DMS 273 treated with DMSO at 0.1 percent for 48 hours (cell line): ENCODE measurements at places on chromosomes 12 and 14.
A peak's percentile ranks its signal among the peaks of the same experiment; 100 is the strongest.

DNA sequence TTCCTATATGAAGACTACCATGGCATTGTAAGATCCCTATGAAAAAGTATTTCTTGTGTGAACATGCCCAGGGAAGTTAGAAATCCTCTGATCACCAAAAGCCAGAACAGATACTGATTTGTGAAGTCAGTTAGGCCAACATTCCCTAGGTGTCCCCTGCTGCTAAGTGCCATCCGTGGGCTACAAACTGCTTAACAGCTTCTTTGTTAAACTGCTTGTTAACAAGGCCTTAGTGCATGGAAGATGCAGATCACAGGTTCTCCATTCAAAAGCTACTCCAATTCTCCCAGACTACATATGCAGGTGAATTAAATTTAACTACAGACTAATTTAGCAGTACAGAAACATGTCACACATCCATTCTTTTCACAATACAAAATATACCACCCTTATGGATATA, 108.2 kb downstream of the PRICKLE1 start:
- DNase-seq, result no peak

DNA sequence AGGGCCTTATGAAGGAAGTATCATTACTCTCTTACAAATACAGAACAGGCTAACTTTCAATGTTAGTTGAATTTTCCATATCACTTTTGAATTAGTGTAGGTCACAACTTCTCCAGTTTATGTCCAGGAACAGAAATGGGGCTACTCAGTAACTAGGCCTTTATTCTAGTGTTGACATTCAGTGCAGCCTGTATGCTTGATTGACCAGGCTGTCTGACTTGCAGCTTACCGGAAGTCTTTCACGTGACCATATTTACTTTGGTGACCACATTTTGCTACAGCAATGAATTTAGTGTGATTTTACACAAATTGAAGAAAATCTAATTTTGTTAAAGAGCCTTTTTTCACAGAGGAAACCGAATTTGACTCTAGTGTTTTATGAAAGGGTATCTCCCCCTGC, 12.4 kb downstream of the MTERF2 start:
- DNase-seq, result no peak

GRCh38 chr12:104910196-104910840, 47.8 kb downstream of the SLC41A2 start:
- DNase-seq, result no peak

GRCh38 chr12:117441751-117442150, 80.3 kb upstream of the NOS1 start:
- DNase-seq, result peak; percentile 18

GRCh38 chr14:52299692-52300278, 14.3 kb upstream of the PTGER2 start:
- DNase-seq, result no peak

- no peak for DNase-seq
Observed at GRCh38 chr14:60212503-60213371, 36.3 kb upstream of the PPM1A start.

DNA sequence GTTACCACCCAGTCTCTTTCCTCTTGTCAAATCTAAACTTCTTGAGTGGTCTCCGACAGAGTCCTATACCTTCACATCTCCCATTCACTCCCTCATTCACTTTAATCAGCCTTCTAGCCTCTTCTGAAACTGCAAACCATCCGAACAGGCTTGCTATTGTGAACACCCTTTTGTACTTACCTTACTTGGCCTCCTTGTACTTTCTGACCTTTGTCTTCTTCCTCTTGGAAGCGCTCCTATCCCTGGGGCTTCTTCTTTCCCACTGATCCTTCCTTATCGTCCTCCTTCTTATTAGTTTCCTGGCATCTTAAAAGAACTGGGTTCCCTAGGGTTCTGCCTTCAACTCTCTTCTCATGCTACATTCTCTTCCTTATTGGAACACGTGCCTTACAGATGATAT, 76.9 kb upstream of the HIF1A start:
- DNase-seq, result no peak

GRCh38 chr12:21558100-21558679, 32.1 kb downstream of the SPX start:
- no peak for DNase-seq

DNA sequence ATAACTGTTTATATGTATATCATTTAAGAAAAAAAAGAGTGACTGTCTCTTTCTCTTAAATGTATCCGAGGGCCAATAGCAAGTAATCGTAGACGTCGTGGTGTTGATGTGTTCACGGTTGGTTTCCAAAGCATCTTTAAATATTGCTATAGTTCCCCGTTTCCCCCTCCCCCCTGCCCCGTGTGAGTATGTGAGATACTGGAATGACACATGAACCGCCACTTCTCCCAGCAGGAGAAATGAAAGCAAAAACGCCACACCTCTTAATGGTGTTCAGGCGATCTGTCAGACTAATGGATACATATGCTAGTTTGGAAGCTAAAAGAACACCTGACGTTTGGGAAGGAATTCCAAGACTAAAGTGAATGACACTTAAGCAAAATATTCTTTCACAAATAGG, 258.3 kb downstream of the FOXN3 start:
- DNase-seq, result no peak

- DNase-seq, result no peak
Observed at GRCh38 chr12:113766131-113766878, 199.8 kb downstream of the RBM19 start.

DNA sequence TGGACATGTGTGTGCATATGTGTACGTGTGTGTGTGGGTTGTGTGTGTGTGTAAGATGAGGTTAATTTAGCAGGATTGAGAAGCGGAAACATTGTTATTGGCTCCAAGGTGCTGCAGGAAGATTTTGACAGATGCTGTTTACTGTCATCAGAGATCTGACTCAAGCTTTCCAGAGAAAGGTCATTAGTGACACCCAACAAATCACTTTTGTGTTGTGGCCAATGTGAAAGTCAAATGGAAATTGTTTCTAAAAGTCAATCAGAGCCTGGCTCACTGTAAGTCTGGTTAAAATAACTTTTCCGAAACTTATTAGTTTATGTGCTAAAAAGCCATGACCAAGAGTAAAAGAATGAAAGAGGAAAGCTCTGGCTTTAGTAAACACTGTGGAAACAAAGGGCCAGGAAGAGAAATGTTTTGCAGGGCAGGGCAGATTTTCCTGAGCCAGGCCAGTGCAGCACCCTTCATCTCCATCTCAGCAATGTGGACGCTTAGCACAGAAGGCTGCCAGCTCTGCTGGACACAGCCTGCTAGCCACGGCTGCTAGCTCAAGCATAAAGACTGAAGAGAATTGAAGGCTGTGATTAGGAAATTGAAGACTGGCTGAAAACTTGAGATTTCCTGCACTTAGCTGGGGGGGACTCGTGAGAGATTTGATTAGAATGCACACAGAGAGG, 235.8 kb downstream of the NEDD1 start:
- DNase-seq, result no peak

- no peak for DNase-seq
Observed at GRCh38 chr12:53626702-53627169, 554 bp upstream of the ATF7 start.

- no peak for DNase-seq
Observed at GRCh38 chr12:124190312-124191023, 104.4 kb upstream of the RFLNA start.

GRCh38 chr14:91202234-91202974, 42.1 kb downstream of the GPR68 start:
- DNase-seq, result no peak

DNA sequence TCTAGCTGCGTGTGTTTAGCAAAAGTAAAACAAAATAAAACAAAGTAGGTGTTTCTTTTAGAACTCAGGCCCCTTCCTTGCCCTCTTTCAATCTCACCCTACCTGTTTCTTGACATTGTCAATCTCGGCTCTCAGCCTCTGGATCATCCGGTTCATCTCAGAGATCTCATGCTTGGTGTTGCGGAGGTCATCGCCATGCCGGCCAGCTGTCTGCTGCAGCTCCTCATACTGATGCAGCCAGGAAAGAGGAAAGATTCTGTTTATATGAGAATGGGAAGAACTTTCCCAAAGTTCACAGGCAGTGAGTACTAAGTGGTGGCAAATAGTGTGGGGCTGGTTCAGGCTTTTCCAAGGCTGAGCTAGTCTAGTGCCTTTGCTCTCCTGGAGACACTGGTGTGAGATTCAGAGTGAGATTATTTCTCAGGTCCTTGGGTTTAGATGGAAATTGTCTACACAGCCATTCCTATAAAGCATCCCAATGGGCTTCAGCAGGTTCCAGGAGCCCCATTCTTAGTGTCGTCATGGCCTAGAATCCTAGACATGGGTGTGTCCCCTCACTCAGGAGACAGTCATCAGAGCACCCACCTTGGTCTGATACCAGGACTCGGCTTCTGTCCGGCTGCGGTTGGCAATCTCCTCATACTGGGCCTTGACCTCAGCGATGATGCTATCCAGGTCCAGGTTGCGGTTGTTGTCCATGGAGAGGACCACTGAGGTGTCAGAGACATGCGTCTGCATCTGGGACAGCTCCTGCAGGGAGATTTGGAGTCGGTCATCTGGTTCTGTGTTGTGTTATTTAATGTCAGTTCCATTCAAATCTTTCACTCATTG, 3.0 kb downstream of the KRT5 start:
- DNase-seq, result no peak

DNA sequence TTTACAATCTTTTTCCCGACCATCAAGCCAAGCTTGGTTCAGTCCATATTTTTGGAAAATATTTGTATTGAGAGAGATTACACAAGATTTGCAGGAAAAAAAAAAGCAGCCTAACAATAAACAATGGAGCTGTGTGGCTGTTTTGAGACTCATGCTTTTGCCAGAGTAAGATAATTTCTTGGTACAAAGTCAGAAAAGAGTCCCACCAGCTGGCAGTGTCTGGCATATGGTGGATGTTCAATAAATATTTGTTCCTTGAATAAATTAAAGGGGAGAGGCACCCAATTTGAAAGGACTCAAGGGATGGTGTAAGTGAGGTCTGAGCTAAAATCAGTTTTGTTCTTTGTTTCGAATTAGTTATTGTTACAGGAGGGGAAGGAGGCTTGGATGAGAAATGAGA, 78.1 kb upstream of the RPH3A start:
- DNase-seq, result peak; percentile 14

- no peak for DNase-seq
Observed at GRCh38 chr12:61891632-61892031, 368.6 kb upstream of the USP15 start.

DNA sequence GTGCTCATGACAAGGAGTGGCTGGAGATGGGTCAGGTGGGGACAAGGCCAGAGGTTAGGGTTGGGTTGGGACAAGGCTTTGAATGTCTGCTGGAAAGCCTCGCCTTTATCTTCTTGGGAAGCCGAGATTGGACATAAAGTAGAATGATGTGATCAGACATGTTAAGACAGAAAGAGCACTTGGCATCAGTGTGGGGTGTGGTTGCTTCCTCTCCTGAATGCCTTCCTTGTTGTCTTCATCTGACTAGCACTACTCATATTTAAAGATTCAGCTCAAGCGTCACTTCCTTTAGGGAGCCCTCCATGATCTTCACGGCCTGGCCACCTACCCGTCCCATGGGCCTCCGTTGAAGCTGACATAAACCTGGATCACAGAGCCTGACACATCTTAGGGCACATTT, 14.8 kb upstream of the C12orf75 start:
- DNase-seq, result no peak

DNA sequence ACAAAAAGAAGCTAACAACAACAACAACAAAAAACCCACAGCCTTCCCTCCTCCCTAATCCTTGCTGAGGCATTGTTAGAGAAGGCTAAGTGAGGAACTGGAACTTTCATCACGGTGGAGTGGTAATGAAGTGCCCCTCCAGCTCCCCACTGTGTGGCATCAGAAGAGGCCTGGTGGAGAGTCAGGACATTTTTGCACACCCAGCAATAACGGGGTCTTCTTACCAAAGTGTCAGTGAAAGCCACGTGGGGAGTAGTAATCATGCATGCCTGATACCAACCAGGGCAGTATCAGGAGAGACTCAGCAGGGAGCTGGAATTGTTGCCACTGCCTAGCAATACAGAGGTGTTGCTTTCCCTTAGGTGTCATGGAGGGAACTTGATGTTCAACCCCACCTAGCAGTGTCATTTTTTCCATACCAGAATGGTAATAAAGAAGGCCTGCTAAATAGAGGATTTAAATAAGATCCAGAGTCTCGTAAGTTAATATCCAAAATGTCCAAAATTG, 299.7 kb upstream of the RGS6 start:
- no peak for DNase-seq

DNA sequence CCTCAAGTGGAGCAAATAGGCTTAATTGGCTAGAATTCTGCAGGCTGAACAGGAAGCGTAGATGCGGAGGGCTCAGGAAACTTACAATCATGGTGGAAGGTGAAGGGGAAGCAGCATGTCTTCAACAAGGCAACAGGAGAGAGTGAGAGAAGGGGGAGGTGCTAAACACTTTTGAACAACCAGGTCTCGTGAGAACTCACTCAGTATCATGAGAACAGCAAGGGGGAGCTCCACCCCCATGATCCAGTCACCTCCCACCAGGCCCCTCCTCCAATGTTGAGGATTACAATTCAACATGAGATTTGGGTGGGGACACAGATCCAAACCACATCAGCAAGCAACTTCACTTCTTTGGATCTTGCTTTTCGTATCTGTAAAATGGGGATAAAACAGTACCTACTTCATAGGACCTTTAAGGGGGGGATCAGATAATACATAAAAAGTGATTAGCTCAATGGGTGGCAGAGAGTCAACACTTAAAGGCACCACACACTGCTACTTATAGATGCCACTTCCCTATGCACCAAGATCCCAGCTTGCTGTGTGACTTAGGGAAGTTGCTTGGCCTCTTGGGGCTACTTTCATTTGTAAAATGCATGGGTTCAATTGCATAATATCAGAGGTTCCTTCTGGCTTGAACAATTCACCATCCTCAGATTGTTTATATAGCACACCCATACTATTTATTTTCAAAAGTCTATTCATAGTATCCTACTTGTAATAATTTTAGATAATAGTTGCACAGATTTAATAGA, 184.8 kb upstream of the RPH3A start:
- no peak for DNase-seq

- DNase-seq, result no peak
Observed at GRCh38 chr12:122495258-122495657, 5.5 kb downstream of the ZCCHC8 start.

DNA sequence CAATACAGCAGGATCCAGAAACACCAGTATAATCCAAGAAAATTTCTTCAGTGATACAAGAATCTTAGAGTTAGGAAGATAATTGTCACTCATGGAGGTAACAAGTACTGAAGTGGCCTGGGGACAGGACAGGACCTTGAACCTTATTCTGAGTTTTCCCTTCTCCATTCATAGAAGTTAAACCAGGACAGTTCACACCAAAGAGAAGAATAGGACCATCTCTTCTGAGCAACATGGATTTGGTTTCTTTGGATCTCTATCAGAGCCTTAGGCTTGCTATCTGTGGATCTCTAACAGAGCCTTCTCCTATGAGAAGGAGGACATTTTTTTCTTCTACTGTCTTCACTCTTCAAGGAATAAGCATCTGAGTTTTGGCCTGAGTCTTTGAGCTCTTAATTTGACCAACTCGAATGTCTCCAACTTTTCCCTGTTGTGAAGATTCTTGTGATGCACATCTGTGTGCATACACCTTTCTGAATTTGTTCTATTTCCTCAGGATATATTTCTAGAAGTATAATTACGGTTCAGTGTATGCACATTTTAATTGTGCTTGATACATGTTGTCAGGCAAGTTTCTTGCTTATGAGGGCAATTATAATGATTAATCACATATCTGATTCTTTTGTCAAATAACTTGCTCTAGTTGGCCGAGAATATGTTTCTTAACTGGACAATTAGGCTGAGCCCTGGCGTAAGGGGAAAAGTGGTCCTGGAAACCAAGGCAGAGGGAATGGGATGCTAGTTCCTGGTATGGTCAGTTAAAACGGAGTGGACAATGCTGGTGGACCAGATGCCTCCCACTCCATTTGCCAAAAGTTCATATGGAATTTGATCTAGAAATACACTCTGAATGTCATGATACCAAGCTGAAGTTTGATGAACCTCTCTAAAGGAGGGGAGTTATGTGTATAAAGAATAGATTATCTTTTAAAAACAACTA, 6.6 kb downstream of the KRT6A start:
- DNase-seq, result no peak
